HCEC 1CT (cell line): ENCODE measurements at places on chromosomes 5 and 9.

GRCh38 chr5:82991678-82992323 is 85.4 kb downstream of the TMEM167A start:
- peak; percentile 57 for DNase-seq

GRCh38 chr9:93436218-93436617 is 15.3 kb upstream of the FAM120A start:
- DNase-seq = no peak

GRCh38 chr5:146165460-146165859 is 17.0 kb downstream of the LARS1 start:
- no peak for DNase-seq

GRCh38 chr5:1515311-1515920 is 8.3 kb downstream of the LPCAT1 start:
- DNase-seq = no peak

GRCh38 chr5:10542055-10542550 is 21.8 kb upstream of the ANKRD33B start:
- DNase-seq = no peak

DNA sequence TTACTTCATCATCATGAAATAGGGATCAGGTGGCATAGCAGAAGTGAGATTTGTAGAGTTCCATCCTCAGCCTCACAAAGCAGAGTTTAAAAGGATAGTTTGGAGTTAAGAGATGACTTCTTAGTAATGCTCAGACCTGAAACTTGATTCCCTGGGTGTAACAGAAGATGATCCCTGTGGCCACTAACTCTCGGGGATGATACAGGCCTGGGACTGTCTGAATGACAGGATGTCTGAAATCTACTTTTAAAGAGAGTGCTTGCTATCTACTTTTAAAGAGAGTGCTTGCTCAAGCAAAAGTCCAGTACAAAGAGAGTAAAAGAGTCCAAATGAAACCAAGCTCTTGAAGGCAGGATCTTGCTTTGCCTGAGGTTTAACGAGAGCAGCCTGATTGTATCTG is 14.6 kb downstream of the ADAMTS16 start:
- no peak for DNase-seq
